Putamen (tissue), 1 donor: ENCODE measurements at places on chromosomes 5 and 9.

DNA sequence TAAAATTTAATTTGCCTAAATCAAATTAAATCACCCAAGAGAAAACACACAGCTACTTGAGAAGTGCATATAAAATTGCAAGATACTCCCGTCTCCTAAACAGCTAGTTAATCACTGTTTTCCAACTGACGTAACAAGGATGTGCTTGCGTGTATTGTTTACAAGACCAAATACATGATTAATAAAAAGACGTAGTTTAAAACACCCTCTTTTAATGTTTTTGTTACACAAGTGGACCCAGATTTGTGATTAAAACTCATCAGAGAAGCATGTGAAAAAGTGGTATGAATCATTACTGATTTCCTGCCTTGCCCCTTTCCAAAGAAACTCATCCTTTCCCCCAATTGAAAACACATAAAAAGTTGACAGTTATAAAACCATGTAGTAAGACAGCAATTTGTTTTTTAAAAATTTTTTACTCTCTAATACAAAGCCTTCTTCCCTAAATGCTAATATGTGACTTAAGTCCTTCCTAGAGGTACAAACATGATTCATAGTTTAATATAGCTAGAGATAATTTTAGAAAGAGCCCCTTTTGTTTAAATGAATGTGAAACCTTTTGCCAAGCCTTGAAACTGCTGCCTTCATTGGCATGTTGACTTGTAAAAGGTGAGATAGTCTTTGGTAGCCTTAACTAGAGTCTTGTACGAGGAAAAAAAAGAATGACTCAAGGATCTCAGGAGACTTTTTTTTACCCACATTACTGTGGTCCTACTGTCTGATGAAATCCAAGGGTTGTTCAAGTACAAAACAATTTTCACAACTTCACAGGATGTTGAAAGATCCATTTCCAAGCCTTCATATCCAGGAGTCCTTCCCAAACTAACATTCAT, 61.4 kb upstream of the FST start:
- no peak for DNase-seq

DNA sequence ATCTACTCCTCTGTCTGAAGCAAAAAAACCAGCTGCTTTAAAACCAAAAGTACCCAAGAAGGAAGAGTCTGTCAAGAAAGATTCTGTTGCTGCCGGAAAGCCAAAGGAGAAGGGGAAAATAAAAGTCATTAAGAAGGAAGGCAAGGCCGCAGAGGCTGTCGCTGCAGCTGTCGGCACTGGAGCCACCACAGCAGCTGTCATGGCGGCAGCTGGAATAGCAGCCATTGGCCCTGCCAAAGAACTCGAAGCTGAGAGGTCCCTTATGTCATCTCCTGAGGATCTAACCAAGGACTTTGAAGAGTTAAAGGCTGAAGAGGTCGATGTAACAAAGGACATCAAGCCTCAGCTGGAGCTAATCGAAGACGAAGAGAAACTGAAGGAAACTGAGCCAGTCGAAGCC, 88.3 kb downstream of the MAP1B start:
- no peak for DNase-seq

DNA sequence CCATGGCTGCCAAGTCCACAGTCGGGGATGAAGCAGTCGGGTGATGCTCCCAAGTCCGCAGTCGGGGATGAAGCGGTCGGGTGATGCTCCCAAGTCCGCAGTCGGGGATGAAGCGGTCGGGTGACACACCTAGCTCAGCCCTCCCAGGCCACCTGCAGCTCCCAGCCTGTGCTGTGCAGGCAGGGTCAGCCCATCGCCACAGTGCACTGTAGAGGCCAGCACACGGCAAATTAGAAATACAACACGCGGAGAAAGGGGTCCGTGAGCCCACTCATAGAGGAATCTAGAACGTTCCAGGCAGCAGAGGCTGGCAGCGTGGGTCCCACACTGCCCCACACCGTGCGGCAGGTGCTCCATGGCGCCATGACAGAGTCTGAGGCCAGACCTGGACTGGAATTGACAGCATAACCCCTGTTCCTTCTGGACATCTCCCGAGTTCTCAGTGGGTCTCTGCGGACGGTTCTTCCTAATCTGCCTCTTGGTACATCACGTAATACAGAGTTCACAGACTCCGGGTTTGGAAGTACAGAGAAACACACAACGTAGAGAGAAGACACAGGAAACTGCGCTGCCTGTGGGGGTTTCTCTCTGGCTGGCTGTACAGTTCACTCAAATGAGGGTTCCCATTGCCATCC, 7.7 kb upstream of the EXOC3 start:
- DNase-seq = no peak

GRCh38 chr5:23419115-23419514, 88.3 kb upstream of the PRDM9 start:
- DNase-seq = no peak

- DNase-seq = peak; percentile 3
Observed at GRCh38 chr5:67855523-67855922, 360.0 kb upstream of the PIK3R1 start.

- DNase-seq = no peak
Observed at GRCh38 chr9:35470894-35471293, 19.0 kb upstream of the RUSC2 start.

DNA sequence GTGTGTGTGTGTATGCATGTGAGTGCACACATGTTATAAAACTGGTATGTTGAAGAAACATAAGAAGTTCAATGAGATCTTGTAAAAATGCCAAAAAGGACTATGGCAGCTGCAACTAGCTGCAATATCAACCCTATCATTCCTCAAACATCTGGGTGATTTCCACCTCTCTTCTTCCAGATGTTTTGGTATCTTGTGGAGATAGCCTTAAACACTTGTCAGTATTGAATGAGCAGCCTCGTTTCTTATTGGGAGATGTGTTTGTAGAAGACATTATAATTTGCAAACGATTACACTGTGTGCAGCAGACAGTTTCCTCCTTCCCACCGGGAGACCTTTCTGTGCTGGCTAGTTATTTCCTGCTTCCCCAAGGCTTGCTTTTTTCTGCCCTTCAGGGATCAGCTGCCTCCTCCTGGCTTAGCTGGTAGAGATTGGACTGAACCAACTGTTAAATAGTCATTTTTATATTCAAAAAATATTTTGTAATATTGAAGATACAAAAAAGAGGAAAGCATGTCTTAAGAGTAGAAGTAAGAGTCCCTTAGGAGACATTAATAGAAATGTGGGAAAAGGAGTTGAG, 168.4 kb upstream of the MPDZ start:
- no peak for DNase-seq

- no peak for DNase-seq
Observed at GRCh38 chr5:17336054-17336453, 118.6 kb downstream of the BASP1 start.

DNA sequence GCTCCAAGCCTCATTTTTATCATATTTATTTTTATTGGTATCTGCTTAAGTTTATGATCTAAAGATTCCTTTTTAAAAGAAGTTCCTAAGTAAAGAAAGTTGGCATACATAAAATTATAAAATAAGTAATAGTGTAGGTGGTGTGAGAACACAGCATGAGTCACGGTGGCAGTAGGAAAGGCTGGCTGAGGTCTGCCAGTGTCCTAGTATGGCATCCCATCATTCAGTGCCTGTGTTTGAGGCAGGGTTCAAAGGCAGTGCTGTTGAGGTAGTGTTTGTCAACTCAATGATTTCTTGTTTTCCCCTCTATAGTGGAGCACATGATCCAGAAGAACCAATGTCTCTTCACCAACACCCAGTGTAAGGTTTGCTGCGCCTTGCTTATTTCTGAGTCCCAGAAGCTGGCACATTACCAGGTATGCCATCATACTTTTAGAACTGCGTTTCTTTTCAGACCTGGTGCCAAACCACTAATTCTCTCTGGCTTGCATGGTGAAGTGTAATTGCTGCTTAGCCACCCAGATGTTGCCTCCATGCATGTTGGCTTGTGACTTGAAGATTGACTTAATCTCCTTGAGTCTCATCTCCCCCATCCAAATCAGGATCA, 18.4 kb downstream of the ZNF346 start:
- no peak for DNase-seq

DNA sequence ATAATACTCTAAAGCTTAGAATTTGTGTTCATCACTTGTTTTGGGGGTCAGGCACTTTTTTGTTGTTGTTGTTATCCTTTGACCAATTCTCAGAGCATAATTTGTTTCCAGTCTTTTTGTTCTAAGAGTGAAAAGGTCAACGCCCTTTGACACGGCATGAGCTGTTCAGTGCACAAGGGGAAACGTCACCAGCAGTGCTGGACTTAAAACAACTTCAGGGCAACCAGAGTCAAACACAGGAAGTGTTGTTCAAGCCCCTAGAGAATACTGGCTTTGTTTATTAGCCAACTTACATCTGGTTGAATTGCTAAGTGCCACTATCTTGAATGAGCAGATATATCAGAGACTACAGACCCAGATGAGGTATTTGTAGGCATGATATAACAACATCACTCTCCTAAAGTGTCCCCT, 368.9 kb downstream of the TMEM161B start:
- DNase-seq = peak; percentile 94

DNA sequence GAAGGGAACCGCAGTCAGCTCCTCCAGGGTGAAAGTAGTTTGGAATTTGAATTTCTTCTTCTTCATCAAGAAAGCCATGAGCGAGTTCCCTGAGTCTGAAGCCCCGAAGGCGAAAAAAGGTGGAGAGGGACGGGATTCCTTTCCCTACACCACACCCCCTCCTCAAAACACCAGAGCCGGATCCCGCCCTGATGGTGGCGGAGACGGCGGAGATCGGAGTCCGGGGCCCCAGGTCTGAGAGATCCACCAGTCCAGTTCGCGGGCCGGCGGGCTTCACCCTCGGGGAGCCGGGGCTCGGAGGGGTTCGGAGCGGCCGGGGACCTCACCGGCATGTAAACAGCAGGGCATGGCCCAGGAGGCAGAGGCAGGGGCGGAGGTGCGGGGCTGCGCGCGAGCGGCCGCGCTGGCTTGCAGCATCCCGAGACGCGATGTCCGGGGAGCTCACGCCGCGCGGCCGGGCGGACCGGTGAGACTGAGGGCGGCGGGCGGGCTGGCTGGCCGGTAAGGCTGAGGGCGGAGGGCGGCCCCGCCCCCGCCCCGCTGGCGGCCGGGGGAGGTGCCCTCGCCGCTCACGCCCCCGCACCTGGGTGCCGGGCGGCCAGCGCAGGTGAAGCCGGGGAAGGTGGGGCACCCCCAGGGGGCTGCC, 606 bp downstream of the EEIG1 start:
- no peak for DNase-seq

DNA sequence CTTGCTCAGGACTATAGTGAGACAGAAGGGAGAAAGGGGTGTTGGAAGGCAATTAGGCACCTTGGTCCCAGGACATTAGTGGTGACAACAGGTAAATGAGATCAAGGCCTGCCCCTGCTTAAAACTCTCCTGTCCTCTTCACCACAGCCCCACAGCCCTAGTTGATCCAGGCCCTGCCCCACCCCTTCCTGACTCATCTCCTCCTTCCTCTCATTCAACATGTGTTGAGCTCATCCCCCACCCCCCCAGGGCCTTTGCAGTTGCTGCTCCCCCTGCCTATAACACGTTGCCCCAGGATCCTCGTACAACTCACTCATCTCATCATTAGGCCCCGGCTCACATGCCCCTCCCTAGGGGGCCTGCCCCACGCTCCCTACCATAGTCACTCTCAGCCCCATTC, 66.8 kb downstream of the TSPAN17 start:
- DNase-seq = no peak

GRCh38 chr9:22098643-22099332, 89.7 kb upstream of the CDKN2B start:
- DNase-seq = no peak
